NCI-H1417 (cell line): ENCODE measurements at places on chromosomes 1 and 21.
A peak's percentile ranks its signal among the peaks of the same experiment; 100 is the strongest.

DNA sequence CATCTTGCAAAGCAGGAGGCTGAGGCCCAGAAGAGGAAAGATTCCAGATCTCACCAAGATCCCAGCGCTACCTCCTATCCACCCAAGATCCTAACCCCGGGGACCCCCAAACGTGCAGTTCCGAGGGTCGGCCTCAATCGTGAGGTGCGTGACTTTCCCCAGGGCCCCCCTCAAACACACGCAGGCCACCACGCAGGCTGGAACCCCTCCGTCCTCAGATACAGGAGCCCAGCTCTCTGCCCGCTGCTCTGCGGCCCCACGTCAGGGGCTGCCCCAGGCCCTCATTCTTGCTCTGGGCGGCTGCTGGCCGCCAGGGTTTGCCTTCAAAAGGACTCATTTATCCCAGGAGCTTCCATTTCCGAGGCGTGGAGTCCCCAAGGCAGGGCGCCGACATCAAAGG is 39.9 kb downstream of the KRTAP10-1 start:
- DNase-seq, result no peak

DNA sequence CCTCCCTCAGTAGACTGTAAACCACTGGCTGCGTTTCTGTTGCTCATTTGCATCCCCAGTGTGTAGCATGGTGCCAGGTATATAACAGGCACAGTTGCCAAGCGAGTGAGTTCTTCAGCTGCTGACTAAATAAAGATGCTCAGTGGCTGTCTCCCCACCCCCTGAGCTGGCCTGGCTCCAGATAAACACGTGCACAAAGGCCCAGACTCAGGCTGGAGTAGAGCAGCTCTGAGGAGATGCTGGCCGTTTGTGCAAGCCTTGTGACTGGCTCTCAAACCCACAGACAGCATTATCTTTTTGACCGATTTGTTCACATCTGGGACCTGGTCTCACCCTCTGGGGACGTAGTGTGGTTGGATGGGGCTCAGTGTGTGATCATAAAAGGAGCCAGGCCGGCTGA is 7.1 kb downstream of the CHRNB2 start:
- peak; percentile 47 for DNase-seq

GRCh38 chr1:110040548-110040947 is 6.1 kb downstream of the STRIP1 start:
- no peak for DNase-seq

GRCh38 chr1:226979517-226980121 is 39.5 kb downstream of the COQ8A start:
- no peak for DNase-seq

DNA sequence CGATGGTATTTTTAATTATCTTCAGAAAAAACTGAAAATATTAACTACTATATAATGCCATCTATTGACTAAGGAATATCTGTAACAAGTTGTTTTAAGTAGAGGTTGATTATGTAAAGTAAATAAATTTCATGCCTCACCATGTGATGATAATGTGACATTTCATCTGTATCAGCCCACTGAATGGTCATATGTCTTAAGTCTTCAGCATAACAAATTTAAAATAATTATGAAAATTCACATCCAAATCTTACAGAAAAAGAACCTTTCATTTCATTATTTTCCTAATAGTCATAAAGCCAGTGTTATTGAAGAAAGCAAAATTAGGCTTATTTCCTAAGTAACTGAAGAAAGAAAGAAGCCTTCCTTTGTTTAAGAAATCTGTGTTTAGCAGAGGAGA is 72.6 kb downstream of the ITGB3BP start:
- no peak for DNase-seq

DNA sequence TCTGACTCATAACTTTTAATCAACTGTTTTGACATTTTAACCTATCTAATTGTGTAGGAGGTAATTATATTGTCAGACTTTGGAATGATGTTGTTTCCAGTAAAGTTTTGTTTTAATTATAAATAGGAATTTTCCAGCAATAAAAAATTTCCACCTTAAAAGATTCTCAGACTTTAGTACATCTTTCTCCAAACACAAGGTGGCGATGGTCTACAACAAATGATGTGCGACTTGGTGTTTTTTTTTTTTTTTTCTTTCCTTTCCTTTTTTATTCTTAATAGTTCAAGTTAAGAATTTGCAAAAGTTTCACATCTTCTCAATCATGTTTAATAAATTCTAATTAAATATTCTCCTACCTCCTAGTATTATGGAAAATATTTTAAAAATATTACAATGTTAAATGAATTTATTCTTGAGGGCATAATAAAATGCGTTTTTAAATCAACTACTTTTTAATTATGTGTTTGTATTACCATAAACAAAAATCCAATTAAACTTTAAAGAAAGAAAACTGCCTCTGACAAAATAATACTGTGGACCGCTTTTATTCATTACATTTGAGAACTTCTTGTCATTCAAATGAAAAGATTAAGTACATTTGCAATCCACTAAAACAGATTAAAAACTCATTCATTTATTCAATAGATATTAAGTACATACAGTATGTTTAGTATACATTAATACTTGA is 4.4 kb upstream of the ADAMTS1 start:
- DNase-seq, result peak; percentile 84

- no peak for DNase-seq
Observed at GRCh38 chr1:228547464-228547792, 60.2 kb downstream of the RNF187 start.
